Ovary (tissue), 10 donors: ENCODE measurements at places on chromosomes 6 and 20. TPM values are rescaled to one million over a fixed set of nuclear protein-coding genes. Genes with fewer than 3 reads are reported as not detected.

GRCh38 chr20:52688345-52688744, 283.8 kb upstream of the TSHZ2 start:
- H3K4me1 ChIP-seq = no peaks in the 10 kb centered on the region
- H3K36me3 ChIP-seq = no peaks in the 10 kb centered on the region
- H3K4me3 ChIP-seq = no peak overlapping the region
- no peak for DNase-seq
- H3K27me3 ChIP-seq = no peaks in the 10 kb centered on the region

DNA sequence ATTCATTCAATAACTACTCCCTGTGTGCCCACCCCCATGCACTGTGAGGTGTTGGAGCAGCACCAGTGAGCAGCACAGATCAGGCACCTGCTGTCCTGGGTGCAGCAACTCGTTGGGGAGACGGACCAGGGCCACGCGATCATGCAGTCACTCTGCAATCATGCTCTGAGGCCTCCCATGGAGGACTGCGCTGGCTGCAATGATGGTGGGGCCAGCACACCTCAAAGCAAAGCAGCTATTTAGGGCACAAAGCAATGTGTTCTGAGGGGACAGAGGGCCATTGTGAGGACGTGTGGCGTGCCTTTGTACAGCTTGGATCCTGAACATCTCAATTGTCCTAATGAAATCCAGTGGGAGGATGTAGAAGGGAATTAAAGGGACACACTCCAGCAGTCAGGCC, 41.0 kb upstream of the MPC1 start:
- H3K27me3 ChIP-seq = no peaks in the 10 kb centered on the region
- no peak overlapping the region for H3K27ac ChIP-seq
- H3K4me1 ChIP-seq = no peaks in the 10 kb centered on the region
- H3K4me3 ChIP-seq = no peak overlapping the region
- DNase-seq = no peak

DNA sequence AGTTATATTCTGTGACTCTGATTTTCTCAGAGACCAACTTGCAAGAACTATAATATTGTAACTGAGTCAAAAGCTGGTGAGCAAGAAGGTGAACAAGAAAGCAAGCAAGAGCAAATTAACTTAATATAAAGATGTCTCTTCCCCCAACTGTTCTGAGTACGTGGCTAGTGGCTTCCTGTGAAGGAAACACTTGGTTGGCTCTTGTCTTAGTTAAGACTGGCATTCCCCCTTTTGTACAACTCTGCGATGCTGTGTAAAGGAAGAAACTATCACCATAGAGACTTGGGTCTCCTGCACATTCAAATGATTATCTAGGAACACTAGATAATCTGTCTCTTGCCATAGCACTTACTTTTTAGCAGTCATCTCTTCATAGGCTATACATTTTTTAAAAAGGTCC, 47.3 kb upstream of the TNFAIP3 start:
- peaks cover 12% of the 10 kb centered on the region for H3K4me1 ChIP-seq
- no peak overlapping the region for H3K27ac ChIP-seq
- H3K27me3 ChIP-seq = no peaks in the 10 kb centered on the region
- no peak for DNase-seq

Gene ZNF337
- total RNA-seq = 27.2 TPM

- no peak for DNase-seq
- no peaks in the 10 kb centered on the region for H3K36me3 ChIP-seq
- H3K27me3 ChIP-seq = no peaks in the 10 kb centered on the region
- no peak overlapping the region for H3K4me3 ChIP-seq
- no peak overlapping the region for H3K27ac ChIP-seq
Observed at GRCh38 chr20:23138682-23139081, 52.6 kb upstream of the CD93 start.

- DNase-seq = no peak
- no peaks in the 10 kb centered on the region for H3K36me3 ChIP-seq
- H3K4me3 ChIP-seq = no peak overlapping the region
- H3K27me3 ChIP-seq = no peaks in the 10 kb centered on the region
- no peaks in the 10 kb centered on the region for H3K4me1 ChIP-seq
Observed at GRCh38 chr20:288956-289692, 1.4 kb downstream of the C20orf96 start.

Gene CGA
- not detected for total RNA-seq

DNA sequence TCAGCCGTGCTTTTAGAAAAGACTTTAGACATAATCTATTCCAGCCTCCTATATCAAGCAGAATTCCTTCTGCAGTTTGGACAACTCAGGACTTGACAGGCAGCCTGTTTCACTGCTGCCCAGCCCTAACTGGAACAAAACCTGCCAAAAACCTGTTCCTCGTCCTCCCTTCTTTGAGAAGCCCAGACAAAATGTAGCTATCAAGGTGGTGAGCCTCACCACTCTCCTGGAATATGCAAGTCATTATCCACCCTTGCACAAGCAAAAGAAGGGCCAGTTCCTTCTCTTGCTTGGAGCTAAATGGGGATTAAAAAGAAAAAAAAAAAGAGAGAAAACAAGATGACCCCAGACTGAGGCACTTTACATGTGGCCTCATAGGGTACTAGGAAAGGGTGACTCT, 64.2 kb downstream of the TFAP2A start:
- no peak overlapping the region for H3K4me3 ChIP-seq
- no peak overlapping the region for H3K27ac ChIP-seq
- no peaks in the 10 kb centered on the region for H3K36me3 ChIP-seq
- no peaks in the 10 kb centered on the region for H3K27me3 ChIP-seq

GRCh38 chr6:34586327-34587040, 30.4 kb upstream of the SPDEF start:
- no peak overlapping the region for H3K4me3 ChIP-seq
- no peak for DNase-seq
- H3K27ac ChIP-seq = no peak overlapping the region
- no peaks in the 10 kb centered on the region for H3K27me3 ChIP-seq
- no peaks in the 10 kb centered on the region for H3K36me3 ChIP-seq

GRCh38 chr6:138004430-138005287, 102.6 kb downstream of the PERP start:
- H3K4me1 ChIP-seq = no peaks in the 10 kb centered on the region
- DNase-seq = no peak
- no peak overlapping the region for H3K4me3 ChIP-seq
- no peaks in the 10 kb centered on the region for H3K36me3 ChIP-seq
- no peaks in the 10 kb centered on the region for H3K27me3 ChIP-seq

Gene SEL1L2
- total RNA-seq = not detected

DNA sequence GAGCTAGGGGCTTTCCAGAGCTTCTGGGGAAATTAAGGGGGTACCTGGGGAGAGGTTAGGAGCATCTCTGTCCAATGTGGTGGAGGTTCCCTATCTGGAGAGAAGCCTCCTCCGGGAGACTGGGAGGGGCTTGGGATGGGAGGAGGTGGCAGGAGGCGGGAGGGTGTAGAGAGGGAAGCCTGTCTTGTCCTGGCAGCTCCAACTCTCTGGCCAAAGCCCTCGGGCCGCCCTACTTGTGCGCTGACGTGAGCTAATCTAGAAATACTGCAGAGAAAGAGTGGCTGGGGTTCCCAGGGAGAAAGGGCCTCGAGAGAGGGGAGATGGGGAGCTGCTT, 1.6 kb upstream of the SLC32A1 start:
- no peak for DNase-seq
- H3K27me3 ChIP-seq = no peaks in the 10 kb centered on the region
- no peaks in the 10 kb centered on the region for H3K4me1 ChIP-seq
- no peak overlapping the region for H3K27ac ChIP-seq
- H3K36me3 ChIP-seq = no peaks in the 10 kb centered on the region
- no peak overlapping the region for H3K4me3 ChIP-seq

Gene KIAA0408
- 4.0 TPM for total RNA-seq

Gene WFDC5
- total RNA-seq = not detected

Gene SAMD3
- total RNA-seq = 7.4 TPM

Gene LRRC73
- 1.1 TPM for total RNA-seq

Gene HCRTR2
- not detected for total RNA-seq

DNA sequence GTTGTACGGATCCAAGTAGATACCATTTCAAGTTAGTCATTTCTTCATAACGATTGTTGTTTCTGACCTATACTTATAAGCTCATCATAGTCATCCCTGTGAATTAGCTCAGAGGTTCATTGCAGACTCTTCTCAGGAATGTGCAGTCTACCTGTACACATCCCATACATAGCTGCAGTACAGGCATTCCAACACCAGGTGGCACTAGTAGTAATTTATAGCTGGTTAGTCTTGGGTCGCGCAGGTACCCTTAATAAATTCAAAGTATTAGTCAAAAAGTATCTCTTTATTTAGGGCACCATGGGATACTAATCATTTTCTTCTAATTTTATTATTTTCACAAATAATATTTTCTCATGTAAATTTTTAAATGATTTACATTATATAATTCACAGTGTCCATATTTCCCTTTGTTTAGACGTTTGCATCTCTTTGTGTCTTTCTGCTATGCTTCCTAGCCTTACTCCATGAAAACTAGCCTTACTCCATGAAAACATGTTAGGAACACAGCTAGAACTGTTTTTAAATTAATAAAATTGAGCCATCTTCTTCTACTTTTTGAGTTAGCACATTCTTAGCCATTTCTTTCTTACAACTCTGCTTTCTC, 128.6 kb upstream of the FAM83B start:
- no peaks in the 10 kb centered on the region for H3K4me1 ChIP-seq
- no peak overlapping the region for H3K27ac ChIP-seq
- peak; percentile 25 for DNase-seq
- no peaks in the 10 kb centered on the region for H3K36me3 ChIP-seq
- no peak overlapping the region for H3K4me3 ChIP-seq

DNA sequence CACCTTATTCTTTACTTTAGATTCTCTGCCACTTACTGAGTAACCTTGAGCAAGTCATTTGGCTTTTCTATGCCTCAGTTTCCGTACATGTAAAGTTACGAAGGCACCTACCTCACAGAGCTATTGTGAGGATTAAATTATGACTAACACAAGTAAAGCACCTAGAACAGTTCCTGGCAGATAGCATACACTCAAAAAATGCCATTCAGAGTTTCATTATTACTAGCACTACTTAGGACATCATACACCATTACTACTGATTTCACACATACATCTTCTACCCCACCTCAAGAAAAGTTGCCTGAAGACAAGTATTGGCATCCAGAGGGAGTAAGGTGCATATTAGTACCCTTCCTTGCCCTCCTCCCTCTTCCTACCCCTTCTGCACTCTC, 107.8 kb downstream of the OGFRL1 start:
- no peaks in the 10 kb centered on the region for H3K27me3 ChIP-seq
- peaks cover 4% of the 10 kb centered on the region for H3K4me1 ChIP-seq
- H3K27ac ChIP-seq = no peak overlapping the region
- H3K4me3 ChIP-seq = no peak overlapping the region
- no peak for DNase-seq

Gene GNMT
- 0.57 TPM for total RNA-seq

DNA sequence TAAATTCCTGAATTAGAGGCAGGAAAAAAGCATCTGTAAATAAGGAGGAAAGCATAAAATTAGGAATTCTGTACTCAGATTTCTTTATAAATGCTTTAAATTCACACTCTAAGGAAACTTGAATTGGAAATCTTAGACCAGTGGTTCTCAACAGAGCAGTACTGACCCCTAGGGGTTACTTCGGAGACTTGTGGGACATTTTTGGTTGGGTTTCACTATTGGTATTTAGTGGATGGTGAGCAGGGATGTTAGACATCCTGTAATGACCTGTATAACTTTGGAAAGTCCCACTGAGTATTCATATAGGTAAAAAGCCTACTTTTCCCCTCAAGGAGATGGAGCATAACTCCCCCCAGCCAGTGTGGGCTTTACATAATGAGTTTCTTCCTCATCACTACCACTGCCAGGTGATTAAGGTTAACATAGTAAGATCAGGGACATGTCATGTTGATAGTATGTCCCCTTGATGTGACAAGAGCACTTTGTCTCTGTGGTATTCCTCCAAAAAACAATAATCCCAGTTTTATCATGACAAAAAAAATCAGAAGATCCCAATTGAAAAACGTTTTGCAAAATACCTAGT, 31.0 kb downstream of the GLO1 start:
- peaks cover 1% of the 10 kb centered on the region for H3K4me1 ChIP-seq
- DNase-seq = no peak
- no peak overlapping the region for H3K27ac ChIP-seq

GRCh38 chr6:112033791-112034615, 19.9 kb upstream of the CCN6 start:
- H3K27me3 ChIP-seq = no peaks in the 10 kb centered on the region
- no peaks in the 10 kb centered on the region for H3K36me3 ChIP-seq
- no peak for DNase-seq
- no peak overlapping the region for H3K27ac ChIP-seq
- H3K4me3 ChIP-seq = no peak overlapping the region

DNA sequence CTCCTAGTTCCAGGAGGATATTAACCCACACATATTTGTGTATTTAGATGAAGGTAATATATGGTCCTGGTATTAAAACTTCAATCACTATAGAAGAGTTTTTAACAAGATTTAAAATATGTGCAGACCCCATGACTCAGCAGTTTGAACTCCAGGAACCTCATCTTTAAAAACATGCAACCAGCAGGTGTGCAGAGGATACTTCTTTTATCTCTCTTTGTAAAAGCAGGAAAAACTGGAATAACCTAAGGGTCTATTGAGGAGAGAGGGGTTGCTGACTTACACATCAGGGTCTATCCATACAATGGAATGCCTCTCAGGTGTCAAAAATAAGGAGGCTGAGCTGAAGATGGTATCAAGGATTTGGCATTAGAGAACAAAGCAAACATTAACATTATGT, 36.9 kb upstream of the TFAP2C start:
- no peaks in the 10 kb centered on the region for H3K4me1 ChIP-seq
- DNase-seq = no peak
- H3K27me3 ChIP-seq = no peaks in the 10 kb centered on the region

Gene RIPPLY2
- 0.40 TPM for total RNA-seq

DNA sequence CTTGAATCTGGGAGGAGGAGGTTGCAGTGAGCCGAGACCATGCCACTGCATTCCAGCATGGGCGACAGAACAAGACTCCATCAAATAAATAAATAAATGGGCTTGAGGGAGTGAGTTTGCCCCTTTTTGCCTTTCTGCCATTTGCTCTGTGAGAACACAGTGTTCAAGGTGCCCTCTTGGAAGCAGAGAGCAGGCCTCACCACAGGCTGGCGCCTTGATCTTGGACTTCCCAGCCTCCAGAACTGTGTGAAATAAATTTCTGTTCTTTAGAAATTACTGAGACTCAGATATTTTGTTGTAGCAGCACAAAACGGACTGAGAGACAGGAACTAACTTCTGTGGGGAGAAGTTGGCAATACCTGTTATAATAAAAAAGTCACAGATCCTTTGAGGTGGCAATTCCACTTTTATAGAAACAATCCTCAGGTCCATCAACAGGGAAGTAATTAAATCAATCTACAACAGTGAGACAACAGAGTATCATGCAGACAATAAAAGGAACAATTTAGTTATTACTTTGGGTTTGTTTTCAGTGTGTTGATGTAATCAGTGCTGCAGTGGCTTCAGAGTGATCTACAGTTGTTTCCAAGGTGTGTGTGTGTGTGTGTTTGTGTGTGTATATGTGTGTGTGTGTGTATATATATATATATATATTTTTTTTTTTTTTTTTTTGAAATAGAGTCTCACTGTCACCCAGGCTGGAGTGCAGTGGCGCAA, 24.5 kb downstream of the PKIG start:
- no peaks in the 10 kb centered on the region for H3K27me3 ChIP-seq
- no peak overlapping the region for H3K27ac ChIP-seq
- DNase-seq = no peak
- no peaks in the 10 kb centered on the region for H3K36me3 ChIP-seq
- no peak overlapping the region for H3K4me3 ChIP-seq
- peaks cover 8% of the 10 kb centered on the region for H3K4me1 ChIP-seq
